ENCODE measurements at places on chromosomes 2 and 18. TPM values are rescaled to one million over a fixed set of nuclear protein-coding genes. Genes with fewer than 3 reads are reported as not detected.

The BOLL gene
- not detected for total RNA-seq

The SP140 gene
- 77.4 TPM for total RNA-seq

The LRP1B gene
- total RNA-seq, result not detected

- H3K27me3 ChIP-seq, result no peaks in the 10 kb centered on the region
- no peak for DNase-seq
- no peaks in the 10 kb centered on the region for H3K4me1 ChIP-seq
- H3K27ac ChIP-seq, result no peak overlapping the region
- no peak overlapping the region for H3K4me3 ChIP-seq
- peaks cover 57% of the 10 kb centered on the region for H3K36me3 ChIP-seq
These were observed 19.9 kb downstream of the GPATCH11 start for GRCh38 chr2:37104178-37104577.

The ADAM23 gene
- total RNA-seq, result not detected

The FSIP2 gene
- 0.79 TPM for total RNA-seq

The MROH2A gene
- not detected for total RNA-seq

DNA sequence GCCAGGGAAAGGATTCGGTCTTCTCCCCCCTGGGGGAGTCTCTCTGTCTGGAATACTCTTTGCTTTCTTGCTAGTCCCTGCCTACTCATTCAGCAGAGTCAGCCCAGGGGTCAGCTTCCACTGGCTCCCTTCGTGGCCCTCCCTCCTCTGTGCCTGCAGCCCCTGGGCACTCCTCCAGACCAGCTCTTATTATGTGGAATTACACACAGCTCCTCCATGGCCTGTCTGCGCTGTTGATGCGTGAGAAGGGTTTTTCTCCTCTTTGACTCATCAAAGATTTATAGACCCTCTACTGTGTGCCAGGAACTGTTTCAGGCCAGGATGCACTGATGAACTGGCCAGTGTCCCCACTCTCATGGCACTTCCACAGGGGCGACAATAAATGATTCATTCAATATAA is 44.4 kb downstream of the ST8SIA5 start:
- H3K27me3 ChIP-seq, result no peaks in the 10 kb centered on the region
- DNase-seq, result no peak
- H3K36me3 ChIP-seq, result no peaks in the 10 kb centered on the region
- no peak overlapping the region for H3K4me3 ChIP-seq
- H3K27ac ChIP-seq, result no peak overlapping the region

DNA sequence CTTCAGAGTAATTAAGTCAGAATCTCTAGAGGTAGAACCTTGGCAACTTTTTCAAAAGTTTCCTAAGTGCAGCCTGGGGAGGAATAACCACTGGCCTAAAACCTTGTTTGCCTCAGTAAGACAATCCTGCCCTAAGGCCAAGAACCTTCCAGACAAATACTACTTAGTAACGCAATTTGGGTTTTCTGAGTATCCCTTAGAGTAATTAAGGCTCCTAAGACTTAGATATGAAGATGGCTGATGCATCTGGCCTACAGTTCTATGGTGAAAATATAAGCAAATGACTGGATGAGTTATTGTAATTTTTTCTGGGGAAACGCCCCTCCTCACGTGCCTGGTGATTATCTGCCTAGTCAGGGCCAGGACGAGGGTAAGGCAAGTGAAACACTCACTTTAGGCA is 95.7 kb upstream of the DLX2 start:
- H3K4me3 ChIP-seq, result no peak overlapping the region
- no peak for DNase-seq
- no peak overlapping the region for H3K27ac ChIP-seq

- no peaks in the 10 kb centered on the region for H3K4me1 ChIP-seq
- H3K27ac ChIP-seq, result no peak overlapping the region
- H3K27me3 ChIP-seq, result no peaks in the 10 kb centered on the region
- H3K36me3 ChIP-seq, result no peaks in the 10 kb centered on the region
- no peak overlapping the region for H3K4me3 ChIP-seq
- DNase-seq, result no peak
These were observed 10.9 kb upstream of the GPC1 start for GRCh38 chr2:240424341-240425235.

- no peaks in the 10 kb centered on the region for H3K36me3 ChIP-seq
- no peaks in the 10 kb centered on the region for H3K27me3 ChIP-seq
These were observed 78.5 kb downstream of the RPIA start for GRCh38 chr2:88770016-88770415.

DNA sequence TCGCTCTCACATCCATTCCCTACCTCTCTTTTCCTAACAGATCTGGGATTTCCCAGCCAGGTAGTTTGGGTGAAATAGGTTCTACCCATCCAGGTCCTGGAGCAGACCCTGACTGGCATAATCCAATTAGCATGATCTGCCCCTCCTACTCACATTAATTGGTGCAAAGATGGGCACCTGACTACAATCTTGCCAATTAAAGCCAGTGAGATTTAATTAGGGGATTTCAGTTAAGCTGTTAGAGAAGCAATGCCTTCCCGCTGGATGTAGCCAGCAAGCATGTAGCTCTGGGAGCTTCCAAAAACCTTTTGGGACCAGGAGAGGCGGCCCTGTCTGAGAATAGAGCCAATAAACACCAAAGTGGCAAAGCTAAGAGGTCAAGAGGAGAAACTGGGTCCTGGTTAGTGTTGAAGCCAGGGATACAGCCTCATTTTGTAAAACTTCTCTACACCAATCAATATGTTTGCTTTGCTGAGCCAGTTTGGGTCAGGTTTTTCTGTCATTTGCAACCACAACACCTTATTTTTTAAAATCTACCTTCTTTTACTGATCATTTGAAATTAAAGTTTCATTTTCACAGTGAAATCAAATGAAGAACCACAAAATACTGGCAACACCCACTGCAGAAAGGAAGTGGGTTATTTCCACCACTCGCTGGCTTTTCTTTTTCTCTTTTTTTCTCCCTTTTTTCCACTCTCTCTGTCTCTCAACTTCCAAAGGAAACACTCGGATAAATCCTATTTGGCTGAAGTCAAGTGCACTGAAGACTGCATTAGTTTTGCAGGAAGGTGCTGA is 3.2 kb upstream of the TTC39C start:
- H3K27me3 ChIP-seq, result no peaks in the 10 kb centered on the region
- DNase-seq, result no peak
- no peaks in the 10 kb centered on the region for H3K36me3 ChIP-seq
- no peak overlapping the region for H3K4me3 ChIP-seq

The HES6 gene
- 11.3 TPM for total RNA-seq

The NCKAP5 gene
- 0.20 TPM for total RNA-seq

- no peak overlapping the region for H3K4me3 ChIP-seq
- no peaks in the 10 kb centered on the region for H3K4me1 ChIP-seq
- H3K36me3 ChIP-seq, result no peaks in the 10 kb centered on the region
- no peak overlapping the region for H3K27ac ChIP-seq
- H3K27me3 ChIP-seq, result no peaks in the 10 kb centered on the region
These were observed 288.0 kb upstream of the TNP1 start for GRCh38 chr2:217147818-217148217.

GRCh38 chr2:31282634-31283033 is 48.7 kb downstream of the EHD3 start:
- no peaks in the 10 kb centered on the region for H3K4me1 ChIP-seq
- H3K27me3 ChIP-seq, result no peaks in the 10 kb centered on the region
- DNase-seq, result no peak
- H3K27ac ChIP-seq, result no peak overlapping the region
- no peaks in the 10 kb centered on the region for H3K36me3 ChIP-seq

- no peak overlapping the region for H3K27ac ChIP-seq
- no peaks in the 10 kb centered on the region for H3K27me3 ChIP-seq
- H3K4me1 ChIP-seq, result no peaks in the 10 kb centered on the region
- no peaks in the 10 kb centered on the region for H3K36me3 ChIP-seq
- H3K4me3 ChIP-seq, result no peak overlapping the region
These were observed 199.6 kb downstream of the PRKCE start for GRCh38 chr2:45851111-45851510.

The ACMSD gene
- not detected for total RNA-seq

DNA sequence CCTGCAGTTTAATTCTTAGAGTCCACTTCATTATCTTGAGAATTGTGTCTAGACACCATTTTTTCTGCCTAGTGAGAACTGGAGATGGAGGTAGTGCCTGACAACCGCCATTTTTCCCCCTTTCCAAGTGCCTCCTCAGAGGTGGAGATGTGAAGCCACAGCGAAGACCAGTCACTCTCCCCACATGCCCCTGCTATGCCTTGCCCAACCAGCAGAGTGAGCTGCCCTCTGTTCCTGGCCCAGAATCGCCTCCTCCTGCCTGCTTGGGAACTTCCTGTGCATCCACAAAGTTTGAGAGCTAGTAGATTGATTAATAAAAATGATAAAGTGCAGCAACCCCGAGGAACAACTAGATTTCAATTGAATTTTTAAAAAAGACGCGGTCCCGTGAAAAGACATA is 123.3 kb downstream of the CLIP4 start:
- DNase-seq, result no peak
- no peaks in the 10 kb centered on the region for H3K27me3 ChIP-seq
- no peak overlapping the region for H3K4me3 ChIP-seq
- H3K36me3 ChIP-seq, result no peaks in the 10 kb centered on the region

GRCh38 chr18:25223899-25224886 is 127.8 kb downstream of the ZNF521 start:
- H3K4me1 ChIP-seq, result no peaks in the 10 kb centered on the region
- H3K27ac ChIP-seq, result no peak overlapping the region
- H3K27me3 ChIP-seq, result no peaks in the 10 kb centered on the region
- H3K36me3 ChIP-seq, result no peaks in the 10 kb centered on the region
- no peak overlapping the region for H3K4me3 ChIP-seq

GRCh38 chr2:237513693-237514092 is 26.6 kb downstream of the MLPH start:
- no peak overlapping the region for H3K4me3 ChIP-seq
- no peaks in the 10 kb centered on the region for H3K36me3 ChIP-seq
- H3K4me1 ChIP-seq, result no peaks in the 10 kb centered on the region
- no peaks in the 10 kb centered on the region for H3K27me3 ChIP-seq
- no peak overlapping the region for H3K27ac ChIP-seq
- no peak for DNase-seq

- H3K27ac ChIP-seq, result no peak overlapping the region
- peaks cover 19% of the 10 kb centered on the region for H3K4me1 ChIP-seq
- H3K27me3 ChIP-seq, result no peaks in the 10 kb centered on the region
- H3K36me3 ChIP-seq, result no peaks in the 10 kb centered on the region
- no peak for DNase-seq
These were observed 209.8 kb downstream of the GBX2 start for GRCh38 chr2:235958221-235958930.

- H3K4me3 ChIP-seq, result no peak overlapping the region
- DNase-seq, result peak; percentile 74
- H3K27me3 ChIP-seq, result peaks cover 21% of the 10 kb centered on the region
- H3K4me1 ChIP-seq, result peaks cover 7% of the 10 kb centered on the region
These were observed 14.9 kb upstream of the ITM2C start for GRCh38 chr2:230849633-230850357.

GRCh38 chr2:231612109-231612455 is 19.4 kb downstream of the TEX44 start:
- no peak overlapping the region for H3K4me3 ChIP-seq
- peaks cover 32% of the 10 kb centered on the region for H3K4me1 ChIP-seq
- no peak overlapping the region for H3K27ac ChIP-seq

- no peaks in the 10 kb centered on the region for H3K36me3 ChIP-seq
- H3K4me1 ChIP-seq, result peaks cover 4% of the 10 kb centered on the region
- H3K27ac ChIP-seq, result no peak overlapping the region
- DNase-seq, result no peak
These were observed 41.8 kb upstream of the PDK1 start for GRCh38 chr2:172513935-172514586.

- H3K27me3 ChIP-seq, result no peaks in the 10 kb centered on the region
- no peak overlapping the region for H3K4me3 ChIP-seq
- DNase-seq, result no peak
- H3K27ac ChIP-seq, result no peak overlapping the region
These were observed 160.3 kb downstream of the IKZF2 start for GRCh38 chr2:212991120-212991519.

DNA sequence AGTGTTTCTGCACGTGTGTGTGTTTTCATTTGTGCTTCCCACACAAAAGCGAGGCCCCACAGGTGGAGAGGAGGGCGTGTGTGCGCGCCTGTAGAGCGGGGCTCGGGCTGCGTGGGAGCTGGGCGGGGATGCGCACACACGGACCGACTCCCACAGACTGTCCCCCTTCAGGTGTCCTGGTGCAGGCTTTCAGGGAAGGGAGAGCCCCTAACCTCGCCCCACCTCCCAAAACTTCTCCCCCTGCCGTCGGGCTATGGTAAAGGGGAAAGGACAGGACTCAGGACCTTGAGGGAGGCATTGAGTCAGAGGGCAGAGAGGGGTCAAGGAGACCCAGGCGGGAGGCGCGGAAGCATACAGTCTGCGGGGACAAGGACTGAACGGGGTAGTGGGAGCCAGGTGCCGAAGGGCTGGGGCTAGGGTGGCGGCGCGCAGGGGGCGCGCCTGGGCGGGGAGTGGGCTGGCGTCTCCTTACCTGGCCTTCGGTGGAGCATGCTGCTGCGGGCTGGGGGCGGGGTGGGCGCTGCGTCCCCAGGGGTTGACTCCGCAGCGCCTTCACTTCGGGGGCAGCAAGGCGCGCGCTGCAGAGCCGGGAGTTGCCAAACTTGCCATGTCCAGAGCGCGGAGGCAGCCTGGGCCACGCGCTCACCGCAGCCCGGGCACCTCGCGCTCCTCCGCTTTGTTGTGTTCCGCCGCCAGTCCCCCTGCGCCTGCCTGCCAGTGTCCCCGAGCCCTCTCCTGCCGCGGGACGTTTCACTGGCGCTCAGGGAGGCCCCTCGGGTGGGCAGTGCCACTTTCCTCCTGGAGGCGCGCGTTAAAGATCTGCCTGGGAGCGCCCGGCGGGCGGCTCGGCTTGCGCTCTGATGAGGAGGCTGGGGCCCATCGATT is 302.0 kb downstream of the NCKAP5 start:
- DNase-seq, result no peak
- H3K4me1 ChIP-seq, result no peaks in the 10 kb centered on the region
- no peaks in the 10 kb centered on the region for H3K36me3 ChIP-seq

All from natural killer cell (primary cell).